Epithelial cell of prostate (primary cell): ENCODE measurements at places on chromosomes 7 and 10.

DNA sequence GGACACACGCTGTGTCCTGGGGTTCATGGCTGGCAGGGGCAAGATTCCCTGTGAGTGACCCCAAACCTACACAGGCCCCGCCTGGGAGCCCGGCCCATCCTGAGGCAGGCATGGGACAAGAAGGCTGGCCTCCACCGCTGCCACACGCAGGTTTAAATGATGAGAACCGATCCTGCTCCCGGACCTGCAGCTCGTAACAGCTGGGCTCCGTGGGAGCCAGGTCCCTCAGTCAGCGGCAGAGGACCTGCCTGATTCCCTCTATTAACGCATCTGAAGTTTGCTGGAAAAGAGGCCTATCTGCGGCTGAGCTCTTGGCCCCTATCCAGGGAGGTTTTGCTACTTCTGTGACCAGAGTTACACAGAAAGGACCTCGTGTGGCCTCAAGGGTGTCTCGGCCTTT, 112.3 kb downstream of the VIPR2 start:
- no peak for DNase-seq

DNA sequence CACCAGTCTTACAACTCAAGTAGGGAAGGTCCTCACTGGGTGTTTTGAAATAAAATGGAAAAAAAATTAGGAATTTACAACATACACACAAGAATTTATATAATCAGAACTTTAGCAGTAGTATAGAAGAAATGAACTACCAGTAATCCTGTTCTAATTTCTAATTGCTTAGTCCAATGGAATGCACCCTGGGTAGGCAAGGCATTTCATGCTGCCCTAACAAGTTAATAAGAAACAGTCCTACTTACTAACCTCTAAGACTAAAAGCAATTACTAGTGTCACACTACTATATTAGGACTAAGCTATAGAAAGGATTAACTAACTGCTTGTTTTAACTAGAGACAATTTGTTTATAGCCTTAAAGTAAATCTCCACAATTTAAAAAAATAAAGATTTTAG, 158.1 kb downstream of the BTAF1 start:
- DNase-seq, result no peak

GRCh38 chr10:96367470-96367869, 8.7 kb upstream of the OPALIN start:
- DNase-seq, result no peak

- DNase-seq, result no peak
Measured at GRCh38 chr7:42739638-42740037, 172.2 kb downstream of the C7orf25 start.

DNA sequence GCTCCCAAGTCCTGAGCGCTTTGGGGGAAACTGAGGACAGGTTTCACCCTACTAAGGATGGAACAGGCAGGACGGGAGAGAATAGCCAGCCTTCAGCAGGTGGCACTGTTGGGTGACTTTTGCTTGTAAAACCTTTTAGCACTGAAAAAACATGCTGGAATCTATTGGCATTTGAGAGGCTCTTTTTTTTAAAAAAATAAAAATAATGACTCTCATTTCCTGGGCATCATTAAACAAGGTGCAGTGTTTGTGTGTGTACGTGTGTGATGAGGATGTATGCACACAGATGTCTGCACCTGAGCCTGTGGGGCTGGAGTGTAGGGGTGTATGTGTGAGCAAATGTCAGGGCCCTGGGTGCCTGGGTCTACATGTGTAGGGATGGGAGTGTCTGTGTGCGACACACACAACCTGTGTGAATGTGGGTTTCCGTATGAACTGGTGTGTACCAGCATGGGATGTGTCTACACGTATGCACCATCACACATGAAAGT, 177.9 kb downstream of the RPS24 start:
- peak; percentile 24 for DNase-seq

GRCh38 chr7:1559626-1560590, 3.9 kb upstream of the TMEM184A start:
- DNase-seq, result no peak

GRCh38 chr10:560314-560992, 129.0 kb downstream of the DIP2C start:
- no peak for DNase-seq

DNA sequence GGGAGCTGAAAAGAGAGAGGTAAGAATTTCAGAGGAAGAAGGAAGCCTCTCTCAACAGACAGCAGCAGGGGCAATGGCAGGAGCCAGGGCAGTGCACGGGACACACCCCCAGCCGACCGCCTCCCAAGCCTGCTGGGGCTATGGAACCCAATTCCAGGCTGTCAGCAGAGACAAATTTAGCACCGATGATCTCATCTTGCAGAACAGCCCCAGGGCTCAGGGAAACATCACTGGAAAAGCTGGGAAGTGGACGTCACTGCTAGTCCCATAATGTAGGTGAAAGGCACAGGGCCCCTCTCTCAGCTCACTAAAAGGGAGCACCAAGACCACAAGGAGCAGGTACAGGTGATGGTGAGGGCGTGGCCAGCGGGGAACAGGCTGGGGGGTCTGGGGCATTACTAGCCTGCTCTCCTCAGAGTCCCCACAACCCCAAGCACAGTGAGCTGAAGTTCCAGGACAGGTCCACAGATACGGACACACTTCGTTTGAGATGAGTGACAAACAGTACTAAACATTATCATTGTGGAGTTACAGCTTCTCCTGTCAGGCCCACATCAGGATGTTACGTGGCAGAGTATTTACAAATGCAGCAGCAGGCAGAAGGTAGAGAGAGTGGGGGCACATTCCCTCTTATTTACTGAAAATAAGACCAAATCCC, 103.7 kb downstream of the PLXNA4 start:
- DNase-seq, result no peak

DNA sequence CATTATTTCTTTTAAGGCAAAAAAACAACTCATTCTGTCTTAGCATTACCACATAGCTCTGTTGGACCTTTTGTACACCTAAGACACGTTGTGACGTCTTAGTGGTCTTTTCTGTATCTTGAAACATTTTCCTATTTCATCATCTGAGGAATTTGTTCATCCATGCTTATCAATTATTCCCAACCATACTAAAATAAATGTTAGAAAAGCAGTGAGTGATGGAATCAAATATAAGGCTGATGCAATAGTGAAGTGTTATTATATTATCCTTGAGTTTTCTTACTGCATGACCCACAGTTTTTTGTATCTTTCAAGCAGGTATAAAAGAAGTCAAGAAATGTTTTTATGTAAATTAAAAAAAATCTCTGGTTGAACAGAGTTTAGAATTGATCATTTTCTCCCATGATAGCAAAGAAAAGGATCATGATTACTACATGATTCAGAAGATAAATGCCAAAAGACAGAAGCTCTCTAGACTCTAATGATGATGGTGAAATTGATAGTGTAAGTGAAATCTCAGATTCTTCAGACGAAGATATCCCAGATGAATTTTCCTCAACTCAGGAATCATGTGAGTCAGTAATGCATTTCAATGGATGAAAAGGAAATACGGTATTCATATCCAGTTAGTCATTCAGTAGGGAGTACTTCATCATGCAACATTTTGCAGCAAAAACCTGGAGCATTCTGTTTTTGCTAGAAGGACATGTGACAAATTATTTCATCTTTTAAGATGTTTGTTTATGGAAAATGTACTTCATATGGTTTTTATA, 51.4 kb downstream of the CELF2 start:
- no peak for DNase-seq

DNA sequence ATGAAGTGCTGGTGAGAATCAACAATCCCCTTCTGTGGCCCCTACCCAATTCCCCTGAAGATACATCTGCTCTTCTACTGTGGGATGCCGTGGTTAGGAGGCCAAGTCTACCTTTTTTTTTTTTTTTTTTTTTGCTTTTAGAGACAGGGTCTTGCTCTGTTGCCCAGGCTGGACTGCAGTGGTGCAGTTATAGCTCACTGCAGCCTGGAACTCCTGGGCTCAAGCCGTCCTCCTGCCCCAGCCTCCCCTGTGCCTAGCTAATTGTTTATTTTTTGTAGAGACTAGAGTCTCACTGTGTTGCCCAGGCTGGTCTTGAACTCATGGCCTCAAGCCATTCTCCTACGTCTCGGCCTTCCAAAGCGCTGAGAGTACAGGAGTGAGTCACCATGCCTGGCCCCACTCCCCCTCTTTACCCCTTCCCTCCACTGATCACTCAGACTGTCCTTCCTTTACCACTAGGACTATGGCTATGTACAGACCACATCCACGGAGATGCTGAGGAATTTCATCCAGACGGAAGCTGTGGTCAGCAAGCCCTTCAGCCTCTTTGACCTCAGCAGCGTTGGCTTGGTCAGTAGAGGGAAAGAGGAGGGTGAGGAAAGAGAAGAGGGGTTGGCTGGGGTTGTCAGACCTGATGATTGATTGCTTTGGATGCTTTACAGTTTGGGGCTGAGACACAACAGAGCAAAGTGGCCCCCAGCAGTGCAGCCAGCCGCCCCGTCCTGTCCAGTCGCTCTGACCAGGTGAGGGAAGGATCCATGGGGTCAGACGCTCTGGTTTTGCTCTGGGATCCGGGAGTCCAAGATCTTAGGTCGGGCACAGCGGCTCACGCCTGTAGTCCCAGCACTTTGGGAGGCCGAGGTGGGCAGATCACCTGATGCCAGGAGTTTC, 1.8 kb downstream of the AP4M1 start:
- no peak for DNase-seq

DNA sequence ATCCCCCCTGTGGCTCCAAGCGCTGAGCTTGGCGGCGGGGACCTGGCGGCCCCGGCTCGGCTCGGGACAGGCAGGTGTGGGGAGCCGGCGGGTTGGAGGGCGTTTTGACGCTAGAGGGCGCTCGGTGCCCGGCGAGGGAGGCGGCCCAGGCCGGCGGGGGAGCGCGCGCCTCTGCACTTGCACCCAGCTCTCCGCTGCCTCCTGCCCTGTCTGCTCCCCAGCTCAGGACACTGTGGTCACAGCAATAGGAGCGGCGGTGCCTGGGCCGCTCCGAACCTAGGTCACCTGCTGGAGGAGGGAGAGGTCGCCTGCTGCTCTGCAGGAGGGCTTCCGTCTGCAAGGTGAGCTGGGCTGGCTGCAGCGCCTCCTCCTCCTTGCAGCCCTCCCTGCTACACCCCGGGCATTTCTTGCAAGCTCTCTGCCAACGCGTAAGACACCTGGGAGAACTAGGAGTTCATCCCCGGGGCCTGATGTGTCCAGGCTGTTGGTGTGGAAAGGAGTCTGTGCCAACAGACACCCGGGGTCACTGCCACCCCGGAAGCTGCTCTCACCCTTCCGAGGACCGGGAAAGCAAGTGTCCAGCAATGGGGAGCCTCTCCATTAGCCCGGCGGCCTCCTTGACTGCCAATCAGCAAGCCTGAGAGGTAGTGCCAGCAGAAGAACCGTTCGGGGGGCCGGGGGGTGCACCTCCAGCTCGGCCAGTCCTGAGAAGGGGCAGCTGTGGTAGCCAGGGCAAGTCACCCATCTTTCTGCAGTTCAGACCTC, 620.4 kb downstream of the GALNT17 start:
- DNase-seq, result no peak

- no peak for DNase-seq
Measured at GRCh38 chr7:137975221-137975620, 26.7 kb downstream of the CREB3L2 start.

GRCh38 chr10:31381766-31382316, 62.8 kb downstream of the ZEB1 start:
- DNase-seq, result no peak

DNA sequence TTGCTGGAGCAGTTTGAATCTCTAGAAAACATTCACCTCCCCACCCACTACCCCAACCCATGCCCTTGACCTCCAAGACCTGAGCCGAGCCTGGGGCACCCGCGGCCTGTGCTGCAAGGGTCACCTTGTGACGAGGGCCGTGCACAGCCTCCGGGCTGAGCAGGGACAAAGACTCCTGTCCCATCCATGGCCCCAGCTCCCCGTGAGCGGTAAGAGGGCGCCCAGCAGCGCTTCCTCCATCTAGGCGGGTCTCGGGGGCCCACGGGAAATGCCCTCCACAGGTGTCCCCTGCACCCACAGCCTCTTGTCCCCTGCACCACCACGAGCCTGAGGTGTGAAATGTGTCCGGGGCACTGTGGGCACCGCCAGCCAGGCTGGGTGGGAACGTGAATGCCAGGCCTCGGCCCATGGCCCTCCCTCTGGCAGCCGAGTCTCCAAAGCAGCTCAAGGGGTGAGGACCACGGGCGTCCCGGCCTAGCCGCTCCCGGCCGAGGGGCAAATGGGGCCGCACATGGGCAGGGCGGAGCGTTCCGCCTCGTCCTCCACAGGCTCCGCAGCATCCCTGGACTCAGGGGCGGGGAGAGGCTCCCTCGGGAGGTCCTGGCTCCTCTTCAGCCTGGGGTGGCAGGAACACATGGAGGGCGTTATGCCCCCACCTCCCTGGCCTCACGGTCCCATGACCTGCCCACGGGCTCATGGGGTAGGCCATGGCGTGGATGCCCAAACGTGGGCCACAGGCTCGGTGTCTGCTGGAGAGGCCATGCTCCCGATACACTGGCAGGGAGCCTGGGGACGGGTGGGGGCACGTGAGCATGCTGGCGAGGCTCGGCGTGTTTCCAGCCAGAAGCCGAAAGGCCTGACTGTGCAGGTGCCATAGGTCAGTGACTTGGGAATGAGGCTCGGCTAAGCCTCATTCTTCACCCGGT, 21.1 kb downstream of the DPYSL4 start:
- DNase-seq, result no peak

DNA sequence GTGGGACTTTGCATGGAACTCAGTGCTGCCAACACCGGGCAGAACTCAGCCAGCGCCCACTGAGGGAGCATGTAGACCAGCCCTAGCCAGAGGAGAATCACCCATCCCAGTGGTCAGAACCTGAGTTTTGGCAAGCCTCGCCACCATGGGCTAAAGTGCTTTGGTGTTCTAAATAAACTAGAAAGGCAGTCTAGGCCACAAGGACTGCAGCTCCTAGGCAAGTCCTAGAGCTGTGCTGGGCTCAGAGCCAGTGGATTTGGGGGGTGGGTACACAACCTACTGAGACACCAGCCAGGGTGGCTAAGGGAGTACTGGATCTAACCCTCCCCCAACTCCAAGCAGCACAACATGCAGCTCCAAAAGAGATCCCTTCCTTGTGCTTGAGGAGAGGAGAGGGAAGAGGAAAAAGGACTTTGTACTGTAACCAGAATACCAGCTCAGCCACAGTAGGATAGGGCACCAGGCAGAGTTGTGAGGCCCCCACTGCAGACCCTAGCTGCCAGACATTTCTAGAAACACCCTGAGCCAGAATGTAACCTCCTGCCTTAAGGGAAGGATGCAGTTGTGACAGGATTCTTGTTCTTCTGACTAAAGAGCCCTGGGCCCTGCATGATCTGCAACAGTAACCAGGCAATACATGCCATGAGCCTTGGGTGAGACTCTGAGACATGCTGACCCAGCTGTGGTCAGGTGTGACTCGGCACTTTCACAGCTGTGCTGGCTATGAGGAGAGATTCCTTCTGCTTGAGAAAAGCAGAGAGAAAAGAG, 24.4 kb downstream of the GSDME start:
- no peak for DNase-seq

GRCh38 chr7:100456562-100456961, 7.5 kb downstream of the SPACDR start:
- no peak for DNase-seq

DNA sequence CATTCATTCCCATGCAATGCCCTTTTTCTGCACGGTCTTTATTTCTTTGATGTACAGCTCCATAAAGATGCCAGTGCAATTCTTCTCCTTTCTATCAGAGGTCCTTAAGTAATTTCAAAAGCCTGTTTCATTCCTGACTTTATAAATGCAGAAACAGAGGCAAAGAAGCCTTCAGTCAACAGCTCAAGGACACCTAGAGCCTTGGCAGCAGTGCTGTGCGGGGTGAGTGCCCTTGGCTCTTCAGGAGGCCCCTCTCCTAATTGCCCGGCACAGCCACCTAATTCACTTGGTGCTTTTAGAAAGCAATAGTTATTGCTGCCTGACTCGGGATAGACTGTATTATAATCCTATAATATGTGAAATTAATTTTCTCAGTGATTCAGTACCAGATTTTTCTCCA, 169.6 kb upstream of the KLF6 start:
- DNase-seq, result no peak

GRCh38 chr10:2130705-2131305, 393.5 kb upstream of the ADARB2 start:
- no peak for DNase-seq
